ENCODE measurements at places on chromosomes 13 and 19. TPM values are rescaled to one million over a fixed set of nuclear protein-coding genes. Genes with fewer than 3 reads are reported as not detected.

GRCh38 chr13:44142941-44143665, 230.5 kb upstream of the SERP2 start:
- no peak for DNase-seq

PLPP2 gene
- 0.81 TPM for total RNA-seq

EFNA2 gene
- not detected for total RNA-seq

DNA sequence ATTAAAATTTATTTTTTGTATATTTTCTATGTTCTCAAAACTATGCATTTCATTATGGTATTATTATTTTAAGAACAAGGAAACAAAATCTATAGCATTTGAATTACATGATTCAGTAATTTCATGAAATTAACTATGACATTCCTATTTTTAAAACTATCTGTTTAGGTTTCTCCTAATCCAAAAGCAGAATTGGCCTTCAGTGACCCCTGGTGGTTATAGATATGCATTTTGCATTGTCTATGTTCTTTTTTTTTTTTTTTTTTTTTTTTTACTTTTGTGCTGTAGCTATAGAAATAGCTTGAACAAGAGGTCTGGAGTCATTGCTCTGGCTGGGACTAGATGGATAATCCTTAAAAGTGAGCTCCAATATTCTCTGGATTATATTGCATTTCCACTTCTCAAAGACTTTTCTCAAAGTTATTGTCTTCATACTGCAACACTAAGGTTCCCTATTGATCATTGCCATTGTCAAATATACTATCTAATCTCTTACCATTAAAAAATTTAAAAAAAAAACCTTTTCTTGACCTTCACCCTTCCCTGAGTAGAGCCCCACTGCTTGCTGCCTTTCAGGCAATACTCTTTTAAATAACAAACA, 15.9 kb upstream of the DNAJC3 start:
- DNase-seq = no peak

DNA sequence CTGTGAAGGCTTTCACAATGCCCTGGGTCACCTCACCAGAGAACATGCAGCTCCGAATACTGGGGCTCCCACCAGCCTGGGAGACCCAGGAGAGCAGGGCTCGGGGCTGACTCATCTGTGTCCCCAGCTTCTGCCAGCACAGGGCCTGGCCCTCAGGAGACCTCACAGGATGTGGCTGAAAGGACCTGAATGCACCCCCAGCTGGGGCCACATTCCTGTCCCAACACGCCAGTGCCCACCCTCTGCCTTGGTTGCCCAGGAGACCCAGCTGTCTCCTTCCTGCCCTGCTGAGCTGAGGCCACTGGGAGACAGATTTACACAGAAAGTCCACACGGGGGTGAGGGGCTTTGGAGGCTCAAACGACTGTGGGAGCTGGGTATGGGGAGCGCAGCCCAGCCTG, 11.9 kb downstream of the BCAT2 start:
- no peak for DNase-seq

GRCh38 chr13:31441800-31442510, 242.2 kb downstream of the B3GLCT start:
- no peak for DNase-seq

DNA sequence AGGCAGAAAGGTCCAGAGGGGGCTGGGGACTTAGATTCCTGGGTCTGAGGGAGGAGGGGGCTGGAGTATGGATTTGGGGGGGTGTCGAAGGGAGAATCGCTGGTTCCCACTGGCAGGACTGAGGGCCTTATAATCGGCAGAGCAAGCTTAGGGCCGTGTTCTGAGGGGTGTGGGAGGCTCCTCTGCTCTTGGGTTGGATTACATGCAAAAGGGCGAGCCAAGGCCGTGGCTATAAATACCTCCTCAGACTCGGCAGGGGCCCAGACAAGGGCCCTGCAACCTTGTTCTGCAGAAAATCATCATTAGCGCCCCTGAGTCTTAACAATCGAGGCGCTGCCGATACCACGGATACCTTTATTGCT, 707 bp upstream of the MAMSTR start:
- DNase-seq = no peak
